ENCODE measurements at places on chromosomes 5 and 9. TPM values are rescaled to one million over a fixed set of nuclear protein-coding genes. Genes with fewer than 3 reads are reported as not detected.

FRMD3 gene
- 4.8 TPM for polyA plus RNA-seq

TRMT10B gene
- polyA plus RNA-seq: 9.5 TPM

SPATA31D1 gene
- polyA plus RNA-seq: 0.04 TPM

PLPP7 gene
- 11.0 TPM for polyA plus RNA-seq

MPDZ gene
- polyA plus RNA-seq: 31.6 TPM

HINT1 gene
- 239 TPM for polyA plus RNA-seq

SUSD3 gene
- polyA plus RNA-seq: 1.9 TPM

LOX gene
- 15.0 TPM for polyA plus RNA-seq

PTTG1 gene
- 6.5 TPM for polyA plus RNA-seq

FST gene
- 8.2 TPM for polyA plus RNA-seq

GPRIN1 gene
- 0.42 TPM for polyA plus RNA-seq

PCDHA13 gene
- 0.18 TPM for polyA plus RNA-seq

GGTA1 gene
- polyA plus RNA-seq: 5.1 TPM

HTR4 gene
- polyA plus RNA-seq: 0.06 TPM

WDR31 gene
- polyA plus RNA-seq: 2.6 TPM

CCL27 gene
- polyA plus RNA-seq: 0.32 TPM

IFNB1 gene
- polyA plus RNA-seq: not detected

ACSL6 gene
- 0.42 TPM for polyA plus RNA-seq
